Endodermal cell (in vitro differentiated cells): ENCODE measurements at places on chromosomes 7 and 10. TPM values are rescaled to one million over a fixed set of nuclear protein-coding genes. Genes with fewer than 3 reads are reported as not detected.

DNA sequence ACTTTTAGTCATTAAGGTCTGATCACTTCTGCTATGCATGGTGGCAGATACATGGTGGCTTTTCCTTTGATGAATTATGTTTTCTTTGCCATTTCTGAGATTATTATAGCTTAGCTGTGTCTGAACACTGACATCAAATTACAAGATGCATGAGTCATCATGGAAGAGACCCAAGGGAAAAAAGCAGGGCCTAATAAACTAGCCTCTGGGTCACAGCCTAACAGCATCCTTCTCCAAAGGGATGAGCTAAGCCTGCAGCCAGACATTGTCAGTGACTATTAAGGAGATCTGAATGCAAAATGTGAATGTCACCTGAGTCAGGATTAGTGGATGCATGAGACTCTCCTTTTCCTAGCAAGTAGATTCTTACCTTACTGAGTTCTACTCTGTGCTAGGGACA lies 19.1 kb upstream of the OGDHL start:
- no peak overlapping the region for H3K4me3 ChIP-seq
- H3K4me1 ChIP-seq = no peaks in the 10 kb centered on the region
- H3K27me3 ChIP-seq = no peaks in the 10 kb centered on the region

The PTCD1 gene
- 11.9 and 14.1 TPM in 2 replicates for total RNA-seq

The PMPCB gene
- total RNA-seq = 75.2 and 75.3 TPM in 2 replicates

GRCh38 chr7:90709501-90710465 lies 113.7 kb downstream of the CDK14 start:
- no peaks in the 10 kb centered on the region for H3K27me3 ChIP-seq
- H3K4me3 ChIP-seq = no peak overlapping the region
- H3K27ac ChIP-seq = no peak overlapping the region
- peaks cover 4% of the 10 kb centered on the region for H3K4me1 ChIP-seq

DNA sequence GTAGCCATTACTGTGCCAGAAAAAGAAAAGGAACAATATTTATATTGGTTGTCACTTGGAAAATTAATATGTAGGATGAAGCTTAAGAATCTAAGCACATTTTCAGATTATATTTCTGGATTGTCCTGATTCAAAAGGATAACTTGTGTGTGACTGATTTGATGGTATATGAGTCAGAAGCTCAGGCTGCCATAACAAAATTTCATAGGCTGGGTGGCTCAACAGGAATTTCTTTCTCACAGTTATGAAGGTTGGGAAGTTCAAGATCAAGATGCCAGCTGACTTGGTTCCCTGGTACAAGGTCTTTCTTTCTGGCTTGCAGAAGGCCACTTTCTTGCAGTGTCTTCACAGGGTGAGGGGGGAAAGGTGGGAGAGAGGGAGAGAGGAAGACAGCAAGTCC lies 108.5 kb downstream of the ST7 start:
- no peak overlapping the region for H3K4me3 ChIP-seq
- H3K27me3 ChIP-seq = peaks cover under 1% of the 10 kb centered on the region
- H3K27ac ChIP-seq = no peak overlapping the region
- no peak for DNase-seq
- H3K36me3 ChIP-seq = no peaks in the 10 kb centered on the region
- no peaks in the 10 kb centered on the region for H3K4me1 ChIP-seq

GRCh38 chr10:5373307-5373706 lies 8.5 kb downstream of the UCN3 start:
- no peaks in the 10 kb centered on the region for H3K27me3 ChIP-seq
- no peak for DNase-seq
- no peak overlapping the region for H3K4me3 ChIP-seq
- H3K4me1 ChIP-seq = no peaks in the 10 kb centered on the region

DNA sequence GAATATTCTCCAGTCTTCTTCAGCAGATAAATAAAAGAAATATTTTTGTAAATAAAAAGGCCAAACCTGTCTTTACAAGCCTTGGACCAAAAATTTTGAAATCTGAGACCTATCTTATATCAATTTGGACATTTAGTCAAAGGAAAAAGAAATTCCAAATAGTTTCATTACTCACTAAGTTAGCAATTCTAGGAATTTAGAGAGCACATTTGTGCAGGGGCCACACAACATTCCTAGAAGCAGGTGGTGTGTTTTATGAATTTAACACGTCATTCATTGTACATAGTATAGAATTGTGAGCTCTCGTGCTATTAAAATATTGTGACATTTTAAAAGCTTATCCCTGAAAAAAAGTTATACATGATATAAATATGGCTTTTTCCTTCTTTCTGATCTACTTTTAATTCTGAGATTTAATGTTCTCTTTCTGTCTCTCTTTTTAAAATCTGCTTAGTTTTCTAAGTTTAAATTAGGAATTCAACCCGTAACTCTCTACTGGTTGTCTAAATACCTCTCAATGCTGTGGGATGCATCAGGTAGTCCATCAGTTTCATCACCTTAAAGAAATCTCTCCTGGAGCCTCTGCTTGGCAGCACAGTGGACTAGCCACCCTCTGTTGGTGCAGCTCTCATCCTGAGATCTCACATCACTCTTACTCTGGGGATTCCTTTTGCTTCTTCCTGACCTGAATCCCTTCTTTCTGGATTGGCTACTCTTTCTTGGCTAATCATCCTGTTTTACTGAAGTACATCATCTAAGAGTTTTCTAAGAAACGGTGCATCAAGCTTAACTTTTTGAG lies 124.5 kb downstream of the SEMA3E start:
- H3K27ac ChIP-seq = no peak overlapping the region
- no peak for DNase-seq
- H3K4me3 ChIP-seq = no peak overlapping the region
- H3K27me3 ChIP-seq = no peaks in the 10 kb centered on the region
- H3K36me3 ChIP-seq = peaks cover 7% of the 10 kb centered on the region
- H3K4me1 ChIP-seq = no peaks in the 10 kb centered on the region
